ENCODE measurements at places on chromosomes 16 and 17. TPM values are rescaled to one million over a fixed set of nuclear protein-coding genes. Genes with fewer than 3 reads are reported as not detected.

Gene ELMO3
- polyA plus RNA-seq: 1.1 TPM

Gene C16orf96
- 0.73 TPM for polyA plus RNA-seq

Gene RDM1
- 0.28 TPM for polyA plus RNA-seq

Gene HAP1
- polyA plus RNA-seq: 0.04 TPM
